HEK293T (cell line): ENCODE measurements at places on chromosomes 6 and 20.

DNA sequence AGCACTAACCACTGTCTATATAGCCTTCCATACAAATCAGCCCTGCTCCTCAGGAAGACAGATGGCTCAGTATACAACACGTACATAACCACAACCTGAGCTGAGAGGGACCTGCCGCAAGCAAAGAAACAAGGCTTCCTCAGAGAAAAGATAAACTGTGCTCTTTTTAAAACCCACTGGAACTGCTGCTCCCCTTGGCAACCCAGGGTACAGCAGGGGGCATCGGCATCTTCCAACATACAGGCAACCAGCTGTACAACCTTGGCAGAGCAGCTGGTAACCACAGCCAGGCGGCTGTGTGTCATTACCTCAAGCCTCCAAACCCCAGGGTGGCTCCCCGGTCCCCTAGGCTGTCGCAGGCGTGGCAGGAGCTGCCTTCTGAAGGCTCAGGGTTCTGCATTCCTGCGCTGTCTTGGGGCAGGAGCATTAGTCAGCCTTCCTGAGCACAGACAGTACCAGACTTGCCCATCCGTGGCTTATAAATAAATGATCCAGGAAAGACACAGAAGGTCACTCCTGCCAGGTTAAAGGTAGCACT, 249.5 kb downstream of the ADGRG6 start:
- no peak for DNase-seq

- no peak for DNase-seq
Measured at GRCh38 chr6:126529637-126530362, 189.9 kb downstream of the CENPW start.

DNA sequence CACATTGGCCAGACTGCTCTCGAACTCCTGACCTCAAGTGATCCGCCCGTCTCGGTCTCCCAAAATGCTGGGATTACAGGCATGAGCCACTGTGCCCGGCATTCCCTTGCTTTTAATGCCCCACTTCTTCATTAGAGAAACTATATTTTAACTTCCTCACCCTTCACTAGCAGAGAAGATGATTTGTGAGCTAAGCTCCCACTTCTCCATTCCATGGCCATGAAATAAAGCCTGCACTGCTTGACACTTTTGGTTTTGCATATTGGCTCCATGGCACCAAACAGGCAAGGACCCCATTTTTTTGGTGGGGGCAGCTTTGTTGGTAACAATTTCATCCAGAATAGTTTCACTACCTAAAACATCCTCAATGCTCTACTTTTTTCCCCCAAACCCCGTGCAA, 145.3 kb downstream of the TFAP2B start:
- DNase-seq = no peak

DNA sequence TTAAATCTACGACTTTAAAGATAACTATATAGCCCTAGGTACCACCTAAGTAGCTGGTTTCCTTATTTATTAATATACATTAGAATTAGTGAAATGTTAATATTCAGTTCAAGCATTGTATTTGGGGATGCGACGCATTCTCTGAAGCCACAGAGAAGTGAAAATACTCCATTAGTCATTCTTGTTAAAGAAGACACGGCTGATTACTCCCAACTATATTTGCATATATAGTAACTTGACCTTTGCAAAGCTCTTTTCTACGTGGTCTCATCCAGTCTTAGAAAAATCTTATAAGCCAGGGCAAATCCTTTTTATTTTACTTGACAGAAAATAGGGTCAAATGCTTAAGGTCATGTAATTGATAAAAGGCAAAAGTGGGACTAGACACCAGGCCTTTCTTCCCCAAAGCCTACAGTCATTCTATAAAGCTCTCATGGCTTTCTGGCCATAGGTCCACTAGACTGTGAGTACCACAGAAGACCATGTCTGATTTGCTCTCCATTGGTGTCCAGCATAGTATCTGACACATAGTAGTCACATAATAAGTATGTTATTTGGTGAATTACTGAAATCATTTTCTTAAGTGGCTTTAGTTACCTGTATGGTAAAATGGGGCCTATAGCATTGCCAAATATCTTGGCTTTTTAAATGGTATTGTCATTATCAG, 11.3 kb downstream of the ZHX3 start:
- no peak for DNase-seq

DNA sequence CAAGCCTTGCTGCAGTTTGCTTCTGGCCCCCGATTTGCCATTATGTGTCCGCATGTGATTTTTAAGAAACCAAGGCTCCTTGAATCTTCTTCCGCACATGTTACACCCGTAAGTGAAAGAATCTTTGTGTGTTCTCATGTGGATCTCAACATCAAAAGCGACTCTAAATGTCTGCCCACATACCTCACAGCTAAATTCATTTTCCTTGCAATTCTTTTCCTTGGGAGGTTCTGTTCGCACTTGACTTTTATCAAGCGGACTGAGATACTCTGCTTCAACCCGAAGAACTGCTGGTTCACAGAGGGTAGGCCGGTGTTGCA, 11.4 kb downstream of the ZNF217 start:
- DNase-seq = no peak

- no peak for DNase-seq
Measured at GRCh38 chr20:33540427-33540826, 50.5 kb downstream of the CBFA2T2 start.

- no peak for DNase-seq
Measured at GRCh38 chr6:41147917-41148316, 6.2 kb downstream of the TREML1 start.

DNA sequence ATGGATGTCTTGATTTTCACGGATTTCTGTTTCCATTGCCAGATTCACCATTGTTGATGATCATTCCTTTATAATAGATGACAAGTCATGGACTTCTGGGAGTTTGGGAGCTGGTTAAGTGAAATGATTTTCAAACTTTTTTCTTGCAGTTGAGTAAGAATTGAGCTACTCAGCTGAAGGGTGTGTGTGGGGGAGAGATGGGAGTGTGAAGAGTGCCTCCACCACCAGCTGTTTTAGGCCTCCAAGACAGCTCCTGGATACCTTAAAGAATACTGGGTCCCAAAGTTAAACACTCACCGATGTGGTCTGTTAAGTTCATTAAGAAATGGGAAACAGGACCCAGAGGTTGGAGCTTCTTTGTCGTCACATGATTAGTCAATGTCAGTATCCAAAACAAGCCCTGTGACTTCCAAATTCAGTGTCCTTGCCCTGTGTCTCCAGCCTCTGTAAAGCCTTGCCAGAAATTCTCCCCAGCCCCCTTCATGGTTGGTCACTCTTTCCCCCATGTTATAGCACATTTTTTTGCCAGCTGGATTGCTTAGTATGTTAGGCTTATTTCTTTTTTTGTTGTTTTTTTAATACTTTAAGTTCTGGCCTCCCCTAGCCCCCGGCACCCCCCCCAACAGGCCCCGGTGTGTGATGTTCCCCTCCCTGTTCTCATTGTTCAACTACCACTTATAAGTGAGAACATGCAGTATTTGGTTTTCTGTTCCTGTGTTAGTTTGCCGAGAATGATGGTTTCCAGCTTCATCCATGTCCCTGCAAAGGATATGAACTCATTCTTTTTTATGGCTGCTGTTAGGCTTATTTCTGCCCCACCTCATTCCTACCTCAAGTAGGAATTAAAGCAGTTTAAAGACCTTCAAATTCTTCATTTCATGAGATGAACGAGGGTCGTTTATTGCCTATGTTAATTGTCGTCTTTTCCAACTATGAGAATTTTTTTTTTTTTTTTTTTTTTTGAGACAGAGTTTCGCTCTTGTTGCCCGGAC, 26.9 kb downstream of the BICRAL start:
- DNase-seq = no peak

DNA sequence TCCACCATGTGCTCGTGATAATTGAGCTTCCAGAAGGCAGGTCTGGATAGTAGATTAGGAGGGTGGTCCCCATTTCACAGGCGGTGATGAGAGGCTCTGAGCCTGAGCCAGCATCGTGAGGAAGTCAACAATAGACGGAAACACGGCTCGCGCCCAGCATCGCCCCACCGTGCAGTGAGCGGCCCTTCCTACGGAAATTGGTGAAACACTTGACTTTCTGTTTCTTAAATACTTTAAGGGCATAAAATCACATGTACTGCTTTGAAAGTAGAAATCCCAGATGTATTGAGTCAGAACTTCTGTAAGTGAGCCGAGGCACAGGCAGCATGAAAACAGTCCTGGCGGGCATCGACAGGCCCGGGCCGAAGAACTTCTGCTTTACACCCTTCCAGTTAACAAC, 4.3 kb upstream of the KIF25 start:
- DNase-seq = no peak
